Dermis blood vessel endothelial cell (primary cell): ENCODE measurements at places on chromosomes 7 and 10. TPM values are rescaled to one million over a fixed set of nuclear protein-coding genes. Genes with fewer than 3 reads are reported as not detected.

The SPDYE11 gene
- total RNA-seq = not detected in 2 replicates

The SEMA3A gene
- 80.2 and 109 TPM in 2 replicates for total RNA-seq

The PRPS1L1 gene
- total RNA-seq = 0.14 TPM in 1 of 2 replicates, not detected in the other

The AKR1C2 gene
- 50.2 and 63.2 TPM in 2 replicates for total RNA-seq

The SPDYE5 gene
- not detected in 2 replicates for total RNA-seq

The PCBD1 gene
- total RNA-seq = 57.3 and 93.5 TPM in 2 replicates

The ZP3 gene
- 1.0 and 2.8 TPM in 2 replicates for total RNA-seq

The MET gene
- total RNA-seq = 66.4 and 113 TPM in 2 replicates

The TMEM236 gene
- 0.17 and 1.3 TPM in 2 replicates for total RNA-seq

The COBL gene
- total RNA-seq = under 0.01 TPM in 1 of 2 replicates, not detected in the other

The LRRD1 gene
- total RNA-seq = under 0.01 TPM in 1 of 2 replicates, not detected in the other

The PAX4 gene
- 0.09 TPM in 1 of 2 replicates, not detected in the other for total RNA-seq

The NME8 gene
- total RNA-seq = not detected in 2 replicates

The CYP3A7 gene
- not detected in 2 replicates for total RNA-seq

The UPK3B gene
- under 0.01 TPM in 1 of 2 replicates, not detected in the other for total RNA-seq

The PTF1A gene
- not detected in 2 replicates for total RNA-seq

The ELFN1 gene
- 0.56 and 1.2 TPM in 2 replicates for total RNA-seq

The C10orf90 gene
- total RNA-seq = not detected in 2 replicates

The PRDX3 gene
- total RNA-seq = 158 and 231 TPM in 2 replicates

The CDH23 gene
- under 0.01 and 0.19 TPM in 2 replicates for total RNA-seq

The H2AZ2 gene
- 158 and 274 TPM in 2 replicates for total RNA-seq

The HOXA2 gene
- total RNA-seq = 0.33 and 0.34 TPM in 2 replicates

The TNKS2 gene
- total RNA-seq = 68.1 and 74.7 TPM in 2 replicates

The MBLAC1 gene
- total RNA-seq = 2.4 and 3.7 TPM in 2 replicates

The NUB1 gene
- total RNA-seq = 45.4 and 54.2 TPM in 2 replicates

The ZNF438 gene
- total RNA-seq = 2.6 and 3.9 TPM in 2 replicates

The CTAGE15 gene
- not detected in 2 replicates for total RNA-seq

The SAP25 gene
- total RNA-seq = not detected in 2 replicates

The HGF gene
- 3.4 and 8.8 TPM in 2 replicates for total RNA-seq

The HERC4 gene
- total RNA-seq = 51.7 and 73.9 TPM in 2 replicates

The GNA12 gene
- 17.4 and 78.6 TPM in 2 replicates for total RNA-seq

The KIAA1217 gene
- total RNA-seq = 7.5 and 15.3 TPM in 2 replicates

The RSU1 gene
- total RNA-seq = 63.3 and 83.7 TPM in 2 replicates

The CDK5 gene
- 14.1 and 17.6 TPM in 2 replicates for total RNA-seq

The PPP3CB gene
- 12.6 and 19.6 TPM in 2 replicates for total RNA-seq

The SLC13A4 gene
- not detected in 2 replicates for total RNA-seq

The CCDC126 gene
- total RNA-seq = 17.3 and 28.2 TPM in 2 replicates

The CHAT gene
- not detected in 2 replicates for total RNA-seq

The FGFR2 gene
- total RNA-seq = 0.42 and 1.7 TPM in 2 replicates

The PLEKHS1 gene
- total RNA-seq = not detected in 2 replicates

The SCIN gene
- total RNA-seq = 0.17 and 2.6 TPM in 2 replicates

The CLIP2 gene
- 40.7 and 43.6 TPM in 2 replicates for total RNA-seq
